IPS DF 6.9 (cell line): ENCODE measurements at places on chromosomes 2 and 18.

DNA sequence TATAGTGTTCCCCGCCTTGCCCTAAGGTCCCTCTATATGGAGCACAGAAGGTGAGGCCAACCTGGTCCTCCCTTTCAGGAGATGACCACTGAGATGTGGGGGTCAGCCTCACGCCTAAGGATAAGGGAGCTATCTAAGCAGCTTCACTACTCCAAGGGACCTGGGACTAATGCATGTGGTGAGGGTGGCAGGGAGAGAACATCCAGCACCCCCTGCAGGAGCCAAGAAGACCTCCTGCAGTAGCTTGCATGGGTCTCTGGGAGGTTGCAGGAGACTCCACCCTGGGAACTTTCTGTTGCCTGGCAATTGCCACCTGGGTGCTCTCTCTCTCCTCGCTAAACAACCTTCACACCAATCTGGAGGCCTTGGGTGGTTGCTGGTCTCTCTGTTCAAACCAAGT is 93.0 kb upstream of the KLHL29 start:
- no peak for DNase-seq

- DNase-seq, result no peak
Measured at GRCh38 chr2:202624133-202624532, 10.6 kb upstream of the FAM117B start.

DNA sequence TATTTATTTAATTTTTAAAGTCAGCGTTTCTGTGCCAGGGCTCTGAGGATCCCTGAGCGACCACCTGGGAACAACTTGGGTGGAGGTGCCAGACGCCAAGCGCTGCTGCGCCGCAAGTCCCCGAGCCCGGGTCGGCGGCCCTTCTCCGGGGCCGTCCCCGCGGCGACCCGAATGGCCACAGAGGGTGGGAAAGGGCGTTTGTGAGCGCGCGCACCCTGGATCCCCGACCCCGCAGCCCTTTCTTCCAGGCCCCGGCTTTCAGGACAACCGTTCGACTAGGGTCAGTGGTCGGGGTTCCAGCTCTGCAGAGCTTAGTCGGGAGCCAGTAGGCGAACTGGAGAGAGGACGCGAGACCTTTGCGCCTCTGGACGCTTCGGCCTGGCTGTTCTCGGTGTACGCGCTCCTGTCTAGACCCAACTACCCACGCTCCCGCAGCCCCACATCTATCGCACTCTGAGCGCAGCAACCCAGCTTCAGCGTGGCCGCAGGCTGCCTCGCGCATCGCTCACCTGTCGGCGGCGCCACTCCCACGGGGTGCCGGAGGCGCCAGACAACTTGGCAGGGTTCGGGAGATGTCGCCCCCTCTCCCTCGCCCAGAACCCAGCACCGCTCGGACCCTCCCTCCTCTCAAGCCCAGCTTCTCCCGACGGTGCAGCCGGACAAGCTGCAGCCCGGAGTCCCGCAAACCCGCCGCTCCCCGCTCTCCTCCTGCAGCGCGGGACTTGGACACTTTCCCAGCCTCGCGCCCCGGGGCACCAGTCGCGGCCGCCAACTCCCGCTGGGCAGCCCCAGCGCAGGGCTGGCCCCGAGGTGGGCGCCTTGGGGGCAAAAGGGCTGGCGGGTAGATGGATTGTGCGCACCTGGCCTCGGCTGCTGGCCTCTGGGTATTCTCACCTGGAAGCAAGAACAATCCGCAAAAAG is 758 bp downstream of the LYPD1 start:
- DNase-seq, result no peak

GRCh38 chr2:16716024-16716423 is 50.4 kb upstream of the CYRIA start:
- DNase-seq, result no peak

GRCh38 chr18:69097349-69097748 is 299.5 kb downstream of the CCDC102B start:
- no peak for DNase-seq

DNA sequence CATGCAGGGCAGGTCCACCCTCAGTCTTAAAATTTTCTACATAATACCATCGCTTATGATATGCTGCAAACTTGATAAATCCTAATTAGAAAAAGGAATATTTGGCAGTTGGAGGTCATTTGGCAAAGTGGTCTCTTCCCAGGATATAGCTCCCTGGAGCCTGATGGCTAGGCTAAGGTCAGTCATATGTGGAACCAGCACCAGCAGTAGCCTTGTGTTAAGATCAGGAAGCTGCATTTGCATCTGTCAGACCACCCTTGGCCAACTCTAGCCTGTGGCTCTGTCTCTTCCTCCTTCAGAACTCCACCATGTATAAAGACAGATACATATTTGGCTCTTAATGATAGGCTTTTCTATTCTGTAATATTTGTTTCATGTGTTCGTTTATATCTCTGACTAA is 5.4 kb upstream of the HK2 start:
- no peak for DNase-seq

DNA sequence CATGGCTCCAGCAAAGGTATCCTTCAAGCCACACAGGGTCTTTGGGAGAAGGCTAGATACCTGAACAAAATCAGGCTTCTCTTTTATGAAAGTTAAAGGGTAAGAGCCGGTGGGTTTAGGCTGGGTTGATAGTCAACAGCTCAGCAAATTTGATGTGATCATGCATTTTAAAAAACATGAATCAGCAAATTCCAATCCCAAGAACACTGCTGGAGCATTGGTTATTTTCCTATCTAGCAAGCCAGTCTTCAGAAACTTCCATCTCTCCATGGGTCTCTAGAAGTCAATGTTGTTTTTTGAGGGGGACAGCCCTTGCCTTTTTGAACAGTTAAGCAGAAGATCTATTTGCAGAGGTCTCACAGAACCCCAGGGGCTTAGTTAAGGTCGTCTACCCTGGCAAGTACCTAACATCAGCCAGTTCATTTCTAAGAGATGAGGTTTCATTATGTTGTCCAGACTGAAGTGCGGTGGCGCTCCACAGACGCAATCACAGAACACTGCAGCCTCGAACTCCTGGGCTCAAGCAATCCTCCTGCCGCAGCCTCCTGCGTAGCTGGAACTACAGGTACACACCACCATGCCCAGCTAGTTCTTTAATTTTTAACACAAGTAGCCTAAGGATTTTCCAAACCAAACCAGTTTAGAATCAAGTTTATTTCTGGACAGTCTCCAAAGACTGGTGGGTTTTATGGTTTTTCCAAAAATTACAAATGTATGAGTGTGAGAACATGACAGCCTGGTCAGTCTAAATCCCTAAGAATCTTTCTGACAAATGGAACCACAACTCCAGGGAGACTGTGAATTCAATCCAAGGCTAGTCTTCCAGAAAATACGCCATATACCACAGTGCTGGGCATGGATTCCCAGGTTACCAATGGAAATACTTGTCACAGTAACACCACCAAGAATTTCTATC is 4.1 kb upstream of the ZCCHC2 start:
- DNase-seq, result no peak
